ENCODE measurements at places on chromosomes 1 and 21. TPM values are rescaled to one million over a fixed set of nuclear protein-coding genes. Genes with fewer than 3 reads are reported as not detected.

GRCh38 chr1:201424146-201424545 is 2.6 kb upstream of the TNNI1 start:
- no peaks in the 10 kb centered on the region for H3K27me3 ChIP-seq
- H3K4me1 ChIP-seq = no peaks in the 10 kb centered on the region
- no peak overlapping the region for H3K4me3 ChIP-seq
- H3K27ac ChIP-seq = no peak overlapping the region

DNA sequence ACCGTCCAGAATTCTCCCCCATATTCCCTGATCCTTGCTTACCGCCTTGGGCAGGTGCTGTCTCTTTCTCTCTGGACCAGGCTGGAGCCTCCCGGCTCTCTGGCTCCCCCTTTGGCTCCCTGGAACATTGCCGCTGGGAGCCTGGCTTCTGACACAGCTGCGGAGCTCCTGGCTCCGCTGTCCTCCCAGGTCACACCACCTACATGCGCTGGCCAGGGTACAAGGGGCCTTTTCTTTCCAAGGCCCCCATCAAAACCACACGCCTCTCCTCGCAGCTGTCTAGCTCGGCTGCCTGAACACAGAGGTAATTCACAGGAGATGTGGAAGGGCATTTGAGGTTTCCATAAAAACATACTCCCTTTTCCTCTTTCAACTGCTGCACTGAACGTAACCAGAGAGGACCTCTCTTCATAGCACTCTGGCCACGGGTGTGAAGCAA is 7.5 kb upstream of the ZNF648 start:
- H3K27me3 ChIP-seq = no peaks in the 10 kb centered on the region
- no peaks in the 10 kb centered on the region for H3K4me1 ChIP-seq
- no peaks in the 10 kb centered on the region for H3K36me3 ChIP-seq
- no peak for DNase-seq
- no peak overlapping the region for H3K4me3 ChIP-seq

DNA sequence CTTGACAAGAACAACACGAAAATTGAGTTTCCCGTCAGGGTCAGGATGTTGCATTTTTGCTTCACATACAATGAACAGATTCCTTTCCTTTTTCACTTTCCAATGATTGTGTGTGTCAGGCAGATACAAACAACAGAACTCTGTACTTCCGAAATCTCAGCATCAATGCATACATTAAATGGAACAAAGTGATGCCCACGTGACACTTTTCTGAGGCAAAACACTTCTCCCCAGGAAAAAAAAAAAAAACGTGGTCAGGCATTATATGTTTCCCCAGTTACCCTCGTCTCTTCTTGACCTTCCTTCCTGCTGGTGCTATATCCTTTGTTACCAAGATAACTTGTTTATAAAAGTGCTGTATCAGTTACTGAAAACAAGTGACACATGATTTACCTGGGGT is 181.8 kb downstream of the ZNF281 start:
- H3K27ac ChIP-seq = no peak overlapping the region
- peaks cover 14% of the 10 kb centered on the region for H3K4me1 ChIP-seq
- no peak overlapping the region for H3K4me3 ChIP-seq
- H3K36me3 ChIP-seq = no peaks in the 10 kb centered on the region

DNA sequence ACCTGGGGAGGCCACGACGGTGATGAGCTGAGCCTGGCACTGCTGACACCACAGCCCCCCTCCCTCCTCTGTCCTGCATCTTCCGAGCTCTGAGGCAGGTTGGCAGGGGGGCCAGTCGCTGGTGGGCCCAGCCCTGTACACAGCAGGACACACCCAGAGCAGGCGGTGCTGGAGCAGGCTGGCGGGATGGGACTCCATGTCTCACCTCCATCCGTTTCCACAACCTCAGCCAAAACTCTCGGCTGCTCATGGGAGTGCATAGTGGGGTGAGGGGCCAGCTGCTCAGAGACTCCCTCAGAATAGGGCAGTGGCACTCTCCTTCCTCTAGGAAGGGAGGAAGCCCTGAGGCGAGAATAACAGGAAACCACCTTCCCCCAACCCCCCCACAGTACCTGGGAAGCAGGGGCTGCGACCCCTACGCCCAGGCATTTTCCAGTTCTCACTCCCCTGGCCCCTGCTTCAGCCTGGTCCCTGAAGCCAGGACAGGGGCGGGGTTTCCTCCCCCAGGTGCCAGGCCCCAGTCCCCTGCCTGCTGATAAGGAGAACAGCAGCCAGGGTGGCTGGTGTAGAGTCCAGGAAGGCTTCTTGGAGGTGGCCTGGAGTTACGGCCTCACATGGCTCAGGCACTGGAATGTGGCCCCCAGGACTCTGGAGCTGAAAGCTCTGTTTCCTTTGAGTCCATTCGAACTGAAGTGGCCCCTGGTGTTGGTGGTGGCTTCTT is 3.2 kb upstream of the IBA57 start:
- H3K27me3 ChIP-seq = peaks cover 2% of the 10 kb centered on the region
- no peak overlapping the region for H3K4me3 ChIP-seq
- peak overlapping the region; percentile 100 for H3K27ac ChIP-seq
- no peak for DNase-seq
- peaks cover 48% of the 10 kb centered on the region for H3K4me1 ChIP-seq

GRCh38 chr1:92461364-92462097 is 25.2 kb downstream of the GFI1 start:
- no peaks in the 10 kb centered on the region for H3K4me1 ChIP-seq
- H3K4me3 ChIP-seq = no peak overlapping the region
- no peak for DNase-seq
- no peak overlapping the region for H3K27ac ChIP-seq
- no peaks in the 10 kb centered on the region for H3K27me3 ChIP-seq

GRCh38 chr21:15549671-15550070 is 180.1 kb upstream of the USP25 start:
- no peaks in the 10 kb centered on the region for H3K4me1 ChIP-seq
- no peak overlapping the region for H3K27ac ChIP-seq
- no peak for DNase-seq
- no peaks in the 10 kb centered on the region for H3K27me3 ChIP-seq

DNA sequence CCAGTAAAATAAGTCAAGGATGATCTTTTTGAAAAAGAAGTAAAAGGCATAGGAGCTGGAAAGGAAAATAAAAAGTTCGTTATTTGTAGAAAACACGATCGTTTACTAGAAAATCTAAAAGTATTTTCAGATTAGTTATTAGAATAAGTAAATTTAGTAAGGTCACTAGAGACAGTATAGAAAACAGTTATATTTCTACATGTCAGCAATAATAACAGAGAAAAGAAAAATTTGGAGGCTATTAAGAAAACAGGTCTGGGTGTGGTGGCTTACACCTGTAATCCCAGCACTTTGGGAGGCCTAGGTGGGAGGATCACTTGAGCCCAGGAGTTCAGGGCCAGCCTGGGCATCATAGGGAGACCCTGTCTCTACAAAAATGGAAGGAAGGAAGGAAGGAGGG is 181.3 kb downstream of the VPS13D start:
- H3K4me1 ChIP-seq = peaks cover 57% of the 10 kb centered on the region
- no peak overlapping the region for H3K4me3 ChIP-seq
- H3K36me3 ChIP-seq = no peaks in the 10 kb centered on the region
- H3K27me3 ChIP-seq = no peaks in the 10 kb centered on the region
- H3K27ac ChIP-seq = no peak overlapping the region
- no peak for DNase-seq

DNA sequence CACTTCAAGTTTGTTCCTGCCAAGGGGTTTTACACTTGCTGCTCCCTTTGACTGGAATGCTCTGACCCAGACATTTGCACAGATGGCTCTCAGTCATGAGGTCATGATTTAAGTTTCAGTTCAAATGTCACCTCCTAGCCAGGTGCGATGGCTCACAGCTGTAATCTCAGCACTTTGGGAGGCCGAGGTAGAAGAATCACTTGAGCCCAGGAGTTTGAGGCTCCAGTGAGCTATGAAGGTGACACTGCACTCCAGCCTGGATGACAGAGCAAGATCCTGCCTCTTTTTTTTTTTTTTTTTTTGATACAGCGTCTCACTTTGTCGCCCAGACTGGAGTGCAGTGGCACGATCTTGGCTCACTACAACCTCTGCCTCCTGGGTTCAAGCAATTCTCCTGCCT is 4.5 kb upstream of the ZMYM4 start:
- peaks cover 5% of the 10 kb centered on the region for H3K4me1 ChIP-seq
- H3K4me3 ChIP-seq = no peak overlapping the region
- H3K27ac ChIP-seq = no peak overlapping the region

GRCh38 chr1:216723274-216723780 is at the start of gene ESRRG:
ESRRG (minus strand) TSS chr1:216723429; CDS start chr1:216723299, 130 bp downstream.
- peak within 1 kb of the TSS; percentile 38 for H3K4me3 ChIP-seq
- no peaks in the 10 kb centered on the region for H3K36me3 ChIP-seq
- H3K27ac ChIP-seq = no peak within 1 kb of the TSS
- peaks cover 2% of the 10 kb centered on the region for H3K27me3 ChIP-seq
- no peak for DNase-seq

DNA sequence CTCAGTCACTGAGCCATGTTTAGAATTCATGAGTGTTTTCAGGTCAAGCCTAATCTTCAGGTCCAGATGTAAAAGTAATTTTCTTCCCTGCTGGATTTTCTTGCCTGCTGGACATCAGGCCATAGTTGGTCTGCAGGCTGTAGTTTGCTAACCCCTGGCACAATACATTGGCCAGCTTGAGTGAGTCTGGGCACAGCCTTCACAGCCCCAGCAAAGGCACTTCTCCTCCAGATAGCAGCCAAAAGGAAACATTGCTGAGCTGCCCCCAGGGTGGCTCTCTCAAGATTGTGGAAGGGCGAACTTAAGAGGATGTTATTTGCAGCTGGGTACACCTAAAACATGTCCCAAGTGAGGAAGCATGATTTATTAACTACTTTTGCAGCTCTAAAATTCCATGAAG is 126.8 kb downstream of the PIK3R3 start:
- H3K4me3 ChIP-seq = no peak overlapping the region
- H3K36me3 ChIP-seq = peaks cover 17% of the 10 kb centered on the region
- H3K27ac ChIP-seq = no peak overlapping the region
- peaks cover 4% of the 10 kb centered on the region for H3K4me1 ChIP-seq
- no peaks in the 10 kb centered on the region for H3K27me3 ChIP-seq

- H3K4me3 ChIP-seq = no peak overlapping the region
- H3K36me3 ChIP-seq = no peaks in the 10 kb centered on the region
- DNase-seq = no peak
- peak overlapping the region; percentile 59 for H3K27ac ChIP-seq
Observed at GRCh38 chr1:210597555-210598134, 268.9 kb downstream of the HHAT start.

DNA sequence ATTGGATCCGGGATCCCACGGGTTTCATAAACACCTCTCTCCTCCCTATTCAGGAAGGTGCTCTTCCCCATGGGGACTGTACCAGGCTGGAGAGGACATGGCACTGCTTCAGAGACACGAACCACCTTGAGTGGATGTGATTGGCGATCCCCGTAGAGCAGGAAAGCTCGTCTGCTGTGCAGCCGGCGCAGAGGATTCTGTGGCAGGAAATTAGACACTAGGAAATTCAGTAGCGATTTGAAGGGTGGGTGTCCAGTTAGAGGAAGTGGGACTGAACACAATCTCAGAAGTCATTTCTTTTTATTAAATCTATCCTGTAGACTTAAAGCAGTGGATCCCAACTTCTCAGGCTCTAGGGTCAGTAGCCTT is 767 bp downstream of the PDIK1L start:
- H3K36me3 ChIP-seq = no peaks in the 10 kb centered on the region
- H3K27me3 ChIP-seq = no peaks in the 10 kb centered on the region
- DNase-seq = no peak
- peak overlapping the region; percentile 95 for H3K27ac ChIP-seq
- H3K4me3 ChIP-seq = peak overlapping the region; percentile 85
- peaks cover 17% of the 10 kb centered on the region for H3K4me1 ChIP-seq

DNA sequence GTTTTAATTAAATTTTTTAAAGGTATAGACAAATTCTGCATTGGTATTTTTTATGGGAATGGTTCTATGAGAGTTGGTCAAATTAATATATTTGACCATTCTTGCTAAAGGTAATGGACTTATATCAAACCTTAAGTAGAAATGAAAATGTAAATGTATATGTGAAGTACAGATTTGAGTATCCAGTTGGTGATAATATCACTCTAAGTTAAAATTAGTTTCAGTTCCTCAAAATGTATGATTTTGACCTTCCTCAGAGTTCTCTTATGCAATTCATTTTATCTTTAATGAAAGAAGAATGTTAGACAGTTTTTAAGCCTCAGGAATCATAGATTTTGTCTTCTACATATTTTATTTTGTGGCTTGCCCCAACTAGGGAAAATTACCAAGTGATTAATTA is 1291.5 kb upstream of the B3GALT2 start:
- no peaks in the 10 kb centered on the region for H3K27me3 ChIP-seq
- no peaks in the 10 kb centered on the region for H3K4me1 ChIP-seq
- H3K4me3 ChIP-seq = no peak overlapping the region
- H3K36me3 ChIP-seq = no peaks in the 10 kb centered on the region
- H3K27ac ChIP-seq = no peak overlapping the region

DNA sequence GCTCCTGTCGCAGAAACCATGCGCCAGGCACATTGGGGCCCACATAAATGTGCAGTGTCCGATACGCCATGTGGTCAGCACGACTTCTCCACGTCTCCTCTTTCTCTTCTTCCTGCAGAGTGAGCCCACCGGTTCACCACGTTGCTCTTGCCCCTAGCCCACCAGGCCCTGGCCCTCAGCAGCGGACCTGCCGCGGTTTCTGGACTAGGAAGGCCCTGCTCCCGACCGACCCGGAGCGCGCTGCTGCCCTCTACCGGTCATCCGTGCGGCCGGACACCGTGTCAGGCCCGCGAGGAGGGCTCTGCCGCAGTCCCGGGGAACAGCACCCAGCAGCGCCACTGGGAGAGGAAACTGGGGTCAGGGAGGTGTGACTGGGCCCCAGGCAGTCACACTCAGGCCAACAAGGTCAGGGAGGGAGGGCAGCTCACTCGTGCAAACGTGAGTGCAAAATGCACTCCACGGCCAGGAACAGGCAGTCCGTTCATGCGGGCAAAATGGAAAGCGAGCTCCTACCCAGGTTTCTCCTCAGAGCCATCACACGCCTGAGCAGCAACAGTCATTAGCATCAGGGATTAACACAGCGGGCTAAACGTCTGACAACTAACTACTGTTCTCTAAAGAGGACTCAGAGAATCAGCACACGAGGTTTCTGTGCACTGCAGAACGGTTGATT is 13.7 kb downstream of the TLR5 start:
- peaks cover 23% of the 10 kb centered on the region for H3K4me1 ChIP-seq
- DNase-seq = no peak
- H3K4me3 ChIP-seq = no peak overlapping the region

DNA sequence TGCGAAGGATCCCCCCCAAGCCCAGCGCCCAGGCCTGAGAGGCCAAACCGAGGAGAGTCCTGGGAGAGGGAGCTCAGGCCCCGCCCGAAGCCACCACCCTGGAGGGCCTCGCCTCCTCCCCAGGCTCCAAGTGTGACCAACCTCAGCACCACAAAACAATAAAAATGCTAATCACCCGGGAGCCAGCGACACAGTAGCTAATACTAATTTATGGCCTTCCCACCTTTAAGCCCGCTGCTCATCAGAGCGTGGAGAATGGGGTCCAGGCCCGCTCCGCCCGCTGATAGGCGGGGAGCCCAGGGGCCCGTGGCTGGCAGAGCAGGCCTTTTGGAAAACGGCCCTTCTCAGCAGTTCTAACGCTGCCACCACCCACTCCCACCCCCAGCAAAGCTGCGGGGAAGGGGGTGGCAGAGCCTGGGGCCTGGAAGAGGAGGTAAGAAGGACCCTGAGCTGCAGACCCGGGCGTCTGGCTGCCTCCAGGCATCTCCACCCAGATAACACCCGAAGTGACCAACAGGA is 20.4 kb upstream of the TAS1R2 start:
- peaks cover 66% of the 10 kb centered on the region for H3K4me1 ChIP-seq
- no peak overlapping the region for H3K27ac ChIP-seq
- no peak overlapping the region for H3K4me3 ChIP-seq
- no peak for DNase-seq
- H3K27me3 ChIP-seq = no peaks in the 10 kb centered on the region

Gene OR2T33
- not detected for total RNA-seq

Gene TMCC2
- 0.76 TPM for total RNA-seq

Data from esophagus squamous epithelium (tissue), 5 donors.